DND-41 (cell line): ENCODE measurements at places on chromosomes 3 and 15.
A peak's percentile ranks its signal among the peaks of the same experiment; 100 is the strongest.

DNA sequence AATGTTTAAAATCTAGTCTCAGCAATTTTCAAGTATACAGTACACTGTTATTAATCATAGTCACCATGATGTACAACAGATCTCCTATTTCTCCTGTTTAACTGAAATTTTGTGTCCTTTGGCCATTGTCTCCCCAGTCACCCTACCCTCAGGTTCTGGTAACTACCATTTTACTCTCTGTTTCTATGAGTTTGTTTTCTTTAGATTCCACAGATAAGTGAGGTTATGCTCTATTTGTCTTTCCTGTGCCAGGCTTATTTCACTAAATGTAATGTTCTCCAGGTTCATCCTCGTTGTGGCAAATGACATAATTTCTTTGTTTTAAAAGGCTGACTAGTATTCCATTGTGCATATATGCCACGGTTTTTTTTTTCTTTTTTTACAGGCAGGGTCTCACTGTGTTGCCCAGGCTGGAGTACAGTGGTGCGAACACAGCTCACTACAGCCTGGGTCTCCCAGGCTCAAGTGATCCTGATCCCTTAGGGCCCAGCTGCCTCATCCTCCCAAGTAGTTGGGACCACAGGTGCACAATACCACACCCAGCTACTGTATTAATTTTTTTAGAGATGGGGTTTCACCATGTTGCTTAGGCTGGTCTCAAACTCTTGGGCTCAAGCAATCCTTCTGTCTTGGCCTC lies 50.0 kb downstream of the RAB7A start:
- no peak overlapping the region for H3K4me3 ChIP-seq
- no peaks in the 10 kb centered on the region for H3K27me3 ChIP-seq
- no peak overlapping the region for H3K27ac ChIP-seq
- H3K36me3 ChIP-seq, result peaks cover 9% of the 10 kb centered on the region
- H3K4me1 ChIP-seq, result no peaks in the 10 kb centered on the region
- no peak for DNase-seq

DNA sequence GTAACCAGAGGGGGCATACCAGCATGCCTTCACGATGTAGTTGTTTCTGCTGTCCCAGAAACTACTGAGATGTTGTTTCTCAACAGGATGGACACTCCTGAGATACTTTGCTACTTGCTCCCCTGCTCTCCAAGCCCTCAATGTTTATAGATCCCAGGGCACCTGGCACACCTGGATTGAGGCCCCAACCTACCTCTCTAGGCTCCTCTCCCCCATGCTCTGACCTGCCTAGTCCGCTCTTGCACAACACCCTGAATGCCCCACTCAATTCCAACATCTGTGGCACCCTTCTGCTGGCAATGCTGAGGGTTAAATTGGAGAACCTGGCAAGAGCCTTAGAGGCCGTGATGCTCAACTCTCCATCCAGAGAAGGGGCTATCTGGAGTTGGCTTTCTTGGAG lies 42.5 kb upstream of the ANKRD34C start:
- H3K36me3 ChIP-seq, result no peaks in the 10 kb centered on the region
- no peaks in the 10 kb centered on the region for H3K4me1 ChIP-seq
- no peak for DNase-seq
- no peak overlapping the region for H3K4me3 ChIP-seq

DNA sequence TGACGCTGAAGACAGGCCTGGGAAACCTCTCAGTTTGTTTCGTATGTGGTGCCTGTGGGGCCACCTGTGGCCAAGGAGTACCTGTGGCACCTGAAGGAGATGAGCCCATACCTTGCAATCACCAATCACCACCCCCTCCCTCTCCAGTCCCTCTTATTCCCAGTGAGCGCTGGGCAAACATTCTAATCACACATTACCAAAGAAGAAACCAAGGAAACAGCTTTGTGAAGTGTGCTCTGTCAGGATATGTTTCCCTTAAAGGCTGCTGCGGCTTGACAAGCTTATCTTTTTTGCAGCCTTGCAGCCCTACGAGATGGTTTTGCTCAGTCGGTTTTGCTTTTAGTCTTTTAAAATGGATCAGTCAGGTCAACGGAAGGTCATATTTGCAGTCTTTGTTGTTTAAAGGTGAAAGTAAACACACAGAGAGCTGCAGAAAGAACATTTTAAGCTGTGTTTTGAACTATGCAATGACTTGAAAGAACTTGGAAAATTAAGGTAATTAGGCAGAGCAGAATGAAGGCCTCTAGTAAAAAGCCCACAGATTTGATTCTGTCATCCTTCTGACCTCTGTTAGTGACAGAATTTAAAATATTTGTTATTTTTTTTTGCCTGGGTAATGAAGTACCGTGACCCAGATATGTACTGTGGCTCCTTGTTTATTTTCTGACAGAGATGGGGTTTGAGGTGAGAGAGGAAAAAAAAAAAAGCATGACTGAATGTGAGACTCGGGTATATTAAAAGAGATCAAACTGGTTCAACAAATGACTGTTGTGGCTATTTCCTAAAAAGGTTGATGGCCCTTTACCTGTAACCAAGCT lies 461.4 kb downstream of the NSUN3 start:
- no peaks in the 10 kb centered on the region for H3K27me3 ChIP-seq
- no peak overlapping the region for H3K27ac ChIP-seq
- H3K4me1 ChIP-seq, result no peaks in the 10 kb centered on the region
- no peaks in the 10 kb centered on the region for H3K36me3 ChIP-seq

GRCh38 chr3:134236505-134237170 lies 14.0 kb downstream of the RYK start:
- H3K4me1 ChIP-seq, result peaks cover 10% of the 10 kb centered on the region
- no peak overlapping the region for H3K27ac ChIP-seq
- H3K36me3 ChIP-seq, result no peaks in the 10 kb centered on the region
- no peaks in the 10 kb centered on the region for H3K27me3 ChIP-seq

- no peaks in the 10 kb centered on the region for H3K36me3 ChIP-seq
- peaks cover 25% of the 10 kb centered on the region for H3K4me1 ChIP-seq
- H3K27me3 ChIP-seq, result peaks cover 36% of the 10 kb centered on the region
- H3K4me3 ChIP-seq, result peak overlapping the region; percentile 75
- 0 out of 2 replicates have a peak overlapping the region, but pooled peaks have one; percentile 30 for H3K27ac ChIP-seq
Observed at GRCh38 chr3:42014458-42014920, 52.6 kb upstream of the ULK4 start.

DNA sequence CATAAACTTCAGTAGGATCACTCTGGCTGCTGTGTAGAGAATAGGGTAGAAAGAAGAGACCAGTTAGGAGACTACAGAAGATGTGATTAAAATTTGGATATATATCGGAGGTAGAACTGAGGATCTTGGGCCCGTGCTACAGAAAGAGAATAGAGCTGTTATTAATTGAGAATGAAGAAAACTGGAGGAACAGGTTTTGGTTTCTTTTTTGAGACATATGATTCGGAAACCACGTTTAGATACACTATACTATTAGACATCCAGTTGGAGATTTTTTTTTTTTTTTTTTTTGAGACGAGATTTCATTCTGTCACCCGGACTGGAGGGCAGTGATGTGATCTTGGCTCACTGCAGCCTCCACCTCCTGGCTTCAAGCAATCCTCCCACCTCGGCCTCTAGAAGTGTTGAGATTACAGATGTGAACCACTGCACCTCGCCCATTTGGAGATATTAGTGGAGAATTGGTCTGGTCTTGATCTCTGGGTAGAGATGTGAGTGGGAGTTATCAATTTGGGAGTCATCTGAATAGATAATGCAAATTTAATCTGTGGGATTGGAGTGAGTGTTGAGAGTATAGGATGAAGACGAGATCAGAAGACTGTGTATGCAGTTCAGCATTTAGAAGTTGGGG lies 50.9 kb downstream of the TCF12 start:
- no peak overlapping the region for H3K4me3 ChIP-seq
- no peaks in the 10 kb centered on the region for H3K27me3 ChIP-seq
- H3K4me1 ChIP-seq, result peaks cover 63% of the 10 kb centered on the region
- H3K27ac ChIP-seq, result no peak overlapping the region

DNA sequence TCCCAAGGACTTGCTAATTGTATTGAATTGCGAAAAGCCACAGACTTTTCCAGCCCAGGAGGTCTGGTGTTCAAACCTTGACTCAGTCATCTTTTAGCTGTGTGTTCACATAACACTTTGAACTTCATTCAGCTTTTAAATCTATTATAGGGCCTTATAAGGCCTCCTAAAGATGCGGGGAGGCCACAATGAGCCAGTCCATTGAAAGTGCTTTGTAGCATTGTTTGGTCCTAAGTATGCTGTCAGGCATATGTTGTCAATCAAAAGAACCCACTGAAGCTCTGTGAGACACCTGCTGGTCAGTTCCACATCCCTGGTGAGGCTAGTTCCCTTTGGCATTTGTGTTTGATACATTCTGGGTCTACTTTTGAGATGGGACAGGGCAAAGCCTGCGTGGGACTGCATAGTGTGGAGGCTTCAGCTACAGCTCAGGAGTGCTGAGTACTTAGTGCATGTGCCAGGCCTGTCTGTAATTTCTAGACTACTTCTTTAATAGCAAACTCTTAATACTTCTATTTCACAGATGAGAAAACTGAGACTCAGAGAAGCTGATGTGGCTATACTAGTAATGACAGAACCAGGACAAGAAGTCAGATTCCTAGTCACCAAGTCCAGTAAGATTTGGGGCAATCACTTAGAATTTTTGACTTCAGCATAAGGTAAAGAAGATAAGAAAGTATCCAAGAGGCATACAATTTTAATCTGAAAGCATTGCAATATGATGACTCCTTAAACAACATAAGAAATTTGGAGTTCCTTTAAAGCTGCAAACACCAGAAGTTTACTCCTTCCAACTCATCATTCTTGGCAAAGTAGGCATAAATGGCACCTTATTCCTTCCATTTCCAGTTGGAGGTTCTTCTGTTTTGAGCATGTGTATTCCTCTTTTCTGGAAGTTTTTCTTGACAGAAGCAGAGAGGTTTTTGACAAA lies 213.0 kb downstream of the PDCD6IP start:
- no peaks in the 10 kb centered on the region for H3K27me3 ChIP-seq
- no peaks in the 10 kb centered on the region for H3K36me3 ChIP-seq
- DNase-seq, result no peak
- H3K27ac ChIP-seq, result no peak overlapping the region
- H3K4me3 ChIP-seq, result no peak overlapping the region

GRCh38 chr3:15805756-15806266 lies 8.0 kb upstream of the ANKRD28 start:
- no peaks in the 10 kb centered on the region for H3K27me3 ChIP-seq
- DNase-seq, result no peak
- no peak overlapping the region for H3K4me3 ChIP-seq

DNA sequence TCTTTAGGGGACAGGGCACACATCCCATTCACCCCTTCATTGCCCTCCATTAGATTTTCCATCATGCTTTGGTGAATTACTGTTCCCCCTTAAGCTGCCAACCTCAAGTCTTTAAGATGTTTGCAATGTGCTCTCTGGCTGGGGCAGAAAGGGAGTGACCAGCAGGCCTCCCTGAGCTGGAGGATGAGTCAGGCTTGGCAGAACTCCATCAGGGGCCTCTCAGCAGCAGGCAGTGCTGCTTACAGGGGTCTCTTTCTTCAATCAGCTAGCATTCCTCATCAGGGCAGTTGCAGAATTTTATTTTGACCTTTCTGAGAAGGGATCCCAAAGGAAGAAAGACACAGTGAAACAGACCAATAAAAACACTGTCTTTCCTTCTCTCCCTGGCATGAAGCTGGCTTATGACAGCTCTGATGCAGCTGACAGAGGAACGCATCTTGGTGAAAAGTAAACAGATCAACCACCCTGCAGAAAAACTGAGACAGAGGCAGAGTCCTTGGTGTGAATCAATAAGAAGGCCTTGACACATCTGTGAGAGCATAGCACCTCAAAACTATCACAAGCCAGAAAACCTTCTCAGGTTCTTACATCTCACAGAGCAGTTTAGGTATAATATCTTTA lies 88.7 kb upstream of the MRPL3 start:
- H3K4me3 ChIP-seq, result no peak overlapping the region
- H3K27ac ChIP-seq, result no peak overlapping the region
- H3K27me3 ChIP-seq, result peaks cover 6% of the 10 kb centered on the region
- DNase-seq, result no peak

- H3K27ac ChIP-seq, result no peak overlapping the region
- H3K27me3 ChIP-seq, result no peaks in the 10 kb centered on the region
- H3K36me3 ChIP-seq, result no peaks in the 10 kb centered on the region
- no peak overlapping the region for H3K4me3 ChIP-seq
Observed at GRCh38 chr3:188744166-188744565, 427.6 kb upstream of the TPRG1 start.

DNA sequence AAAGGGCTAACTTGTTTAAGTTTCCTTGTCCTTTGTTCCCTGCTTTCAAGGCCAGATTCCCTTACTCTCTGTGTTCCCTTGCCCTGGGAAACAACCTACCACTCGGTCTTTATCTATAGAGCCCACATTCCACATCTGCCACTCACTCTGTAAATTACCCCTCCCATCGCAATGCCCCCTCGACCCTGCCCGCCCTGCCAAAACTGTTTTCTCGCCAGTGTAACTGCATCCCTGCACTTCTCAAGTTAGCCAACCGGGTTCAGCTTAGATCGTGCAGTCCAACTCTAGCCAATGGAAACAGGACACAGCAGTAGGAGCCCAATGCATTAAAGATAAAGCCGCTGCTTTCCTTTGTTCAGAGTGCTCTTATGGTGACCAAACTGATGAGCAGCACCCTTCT lies 263.6 kb downstream of the TBL1XR1 start:
- no peaks in the 10 kb centered on the region for H3K4me1 ChIP-seq
- no peaks in the 10 kb centered on the region for H3K36me3 ChIP-seq
- H3K27me3 ChIP-seq, result no peaks in the 10 kb centered on the region
- no peak overlapping the region for H3K4me3 ChIP-seq
- DNase-seq, result no peak
- H3K27ac ChIP-seq, result no peak overlapping the region
